ENCODE measurements at places on chromosomes 5 and 9. TPM values are rescaled to one million over a fixed set of nuclear protein-coding genes. Genes with fewer than 3 reads are reported as not detected.
A peak's percentile ranks its signal among the peaks of the same experiment; 100 is the strongest.

PLCXD3 gene
- not detected for total RNA-seq

DNA sequence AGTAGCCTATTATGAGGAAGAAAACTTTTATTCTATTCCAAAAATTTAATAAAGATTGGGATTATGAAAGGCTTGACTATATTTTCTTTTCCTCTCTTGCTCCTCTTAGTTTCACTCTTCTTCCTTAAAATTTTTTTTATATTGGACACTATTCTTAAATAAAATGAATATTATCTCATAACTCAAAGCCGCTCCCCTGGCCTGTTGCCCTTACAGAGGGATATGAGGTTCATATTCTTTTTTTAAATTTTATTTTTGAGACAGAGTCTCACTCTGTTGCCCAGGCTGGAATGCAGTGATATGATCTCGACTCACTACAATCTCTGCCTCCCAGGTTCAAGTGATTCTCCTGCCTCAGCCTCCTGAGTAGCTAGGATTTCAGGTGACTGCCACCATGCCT is 106.8 kb upstream of the MPDZ start:
- no peak for DNase-seq

GGTA1 gene
- not detected for total RNA-seq

DNA sequence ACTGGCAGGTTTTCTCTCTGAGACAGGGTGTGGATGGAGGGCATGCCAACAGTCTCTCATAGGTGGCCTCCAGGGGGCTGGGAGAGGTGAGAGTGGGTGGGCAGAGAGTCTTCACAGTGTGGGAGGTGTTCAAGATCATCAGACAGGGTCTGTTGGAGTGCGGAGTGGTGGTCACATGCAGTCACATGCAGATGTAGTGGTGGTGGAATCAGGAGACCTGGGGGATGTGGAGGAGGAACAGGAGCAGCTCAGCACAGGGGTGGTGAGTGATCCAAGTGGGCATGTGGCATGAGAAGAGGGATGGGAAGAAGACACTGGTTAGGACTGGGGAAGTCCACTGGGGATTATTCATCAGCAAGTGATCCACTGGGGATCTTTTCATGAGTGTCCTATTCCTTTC is 5.8 kb downstream of the GM2A start:
- DNase-seq, result no peak

SEMA6A gene
- total RNA-seq, result not detected

- no peak for DNase-seq
Observed at GRCh38 chr5:82766206-82766605, 311.0 kb downstream of the TMEM167A start.

DNA sequence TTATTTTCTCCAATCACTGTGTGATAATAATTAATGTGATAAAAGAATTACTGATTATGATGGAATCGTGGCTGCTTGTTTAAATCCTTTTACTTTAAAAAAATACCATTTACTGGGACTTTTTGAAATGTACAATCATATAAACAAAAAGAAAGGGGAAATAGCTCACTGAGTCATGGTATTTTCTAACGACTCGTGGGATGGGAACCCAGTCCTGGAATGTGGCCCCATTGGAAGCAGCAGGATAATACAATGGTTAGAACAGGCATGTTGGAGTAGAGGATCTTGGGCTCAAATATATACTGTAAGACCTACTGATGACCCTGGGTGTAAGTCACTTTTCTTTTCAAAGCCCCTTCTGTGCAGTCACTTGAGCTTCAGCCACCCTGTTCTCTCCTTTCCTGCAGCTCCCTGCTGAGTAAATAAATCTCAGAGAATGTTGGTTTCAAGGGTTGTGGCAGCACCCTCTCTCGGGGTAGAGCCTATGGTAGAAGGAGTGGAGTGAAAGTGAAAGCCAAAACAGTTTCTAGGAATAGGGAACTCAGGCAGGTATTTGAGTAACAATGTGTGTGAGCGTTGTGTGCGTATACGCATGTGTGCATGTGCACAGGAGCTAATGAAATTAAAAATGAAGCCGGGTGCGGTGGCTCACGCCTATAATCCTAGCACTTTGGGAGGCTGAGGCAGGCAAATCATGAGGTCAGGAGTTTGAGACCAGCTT is 40.8 kb upstream of the LARP1 start:
- peak; percentile 43 for DNase-seq

ALDH7A1 gene
- 2.7 TPM for total RNA-seq

DNA sequence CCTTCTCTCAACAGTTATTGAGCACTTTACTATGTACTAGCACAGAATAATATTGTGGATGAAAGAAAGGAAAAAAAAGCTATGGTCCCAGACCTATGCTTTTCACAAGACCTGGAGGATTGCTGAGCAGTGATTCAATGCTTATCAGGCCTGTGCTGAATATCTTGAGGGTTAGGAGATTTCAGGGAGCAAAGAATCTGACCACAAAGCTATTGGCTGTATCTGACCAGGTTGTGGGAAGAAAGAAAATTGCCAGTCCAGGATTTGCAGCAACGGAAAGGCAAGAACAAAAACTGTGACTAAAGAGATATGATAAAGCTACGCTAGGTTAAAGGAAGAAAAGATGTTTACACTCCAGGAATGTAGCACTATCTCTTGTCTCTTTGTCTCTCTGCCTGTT is 14.9 kb upstream of the MACIR start:
- DNase-seq, result no peak

GRCh38 chr5:138536665-138537315 is 6.2 kb downstream of the ETF1 start:
- DNase-seq, result peak; percentile 19

GRCh38 chr9:72150127-72150526 is 887 bp downstream of the GDA start:
- DNase-seq, result no peak

TNPO1 gene
- total RNA-seq, result 95.3 TPM

DNA sequence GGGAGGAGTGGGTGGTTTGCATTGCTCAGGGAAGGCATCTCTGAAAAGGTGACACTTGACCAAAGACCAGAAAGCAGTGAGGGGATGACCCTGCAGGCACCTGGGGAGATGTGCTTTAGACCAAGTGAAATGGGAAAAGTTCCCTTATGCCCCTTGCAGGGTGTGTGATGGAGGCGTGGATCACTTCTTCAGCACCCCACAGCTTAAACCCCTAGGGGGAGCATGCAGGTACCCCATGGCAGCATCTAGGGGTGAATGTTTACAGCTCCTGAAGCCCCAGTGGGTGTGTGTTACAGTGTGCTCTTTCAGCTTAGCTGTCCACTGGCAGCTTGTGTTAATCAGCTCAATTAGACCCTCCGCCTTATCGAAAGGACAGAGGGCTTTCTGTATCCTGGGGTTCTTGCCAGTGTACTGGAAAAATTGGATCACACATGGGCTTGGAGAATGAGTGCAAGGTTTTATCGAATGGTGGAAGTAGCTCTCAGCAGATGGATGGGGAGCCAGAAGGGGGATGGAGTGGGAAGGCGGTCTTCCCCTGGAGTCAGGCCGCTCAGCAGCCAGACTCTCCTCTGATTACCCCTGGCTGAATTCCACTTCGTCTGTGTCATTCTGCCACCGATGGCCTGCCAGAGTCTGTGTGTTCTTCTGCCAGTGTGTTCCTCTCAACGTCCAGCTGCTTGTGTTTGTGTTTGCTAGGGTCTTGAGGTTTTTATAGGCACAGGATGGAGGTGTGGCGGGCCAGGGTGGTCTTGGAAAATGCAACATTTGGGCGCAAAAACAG is 6.3 kb downstream of the BHMT2 start:
- DNase-seq, result no peak

DNA sequence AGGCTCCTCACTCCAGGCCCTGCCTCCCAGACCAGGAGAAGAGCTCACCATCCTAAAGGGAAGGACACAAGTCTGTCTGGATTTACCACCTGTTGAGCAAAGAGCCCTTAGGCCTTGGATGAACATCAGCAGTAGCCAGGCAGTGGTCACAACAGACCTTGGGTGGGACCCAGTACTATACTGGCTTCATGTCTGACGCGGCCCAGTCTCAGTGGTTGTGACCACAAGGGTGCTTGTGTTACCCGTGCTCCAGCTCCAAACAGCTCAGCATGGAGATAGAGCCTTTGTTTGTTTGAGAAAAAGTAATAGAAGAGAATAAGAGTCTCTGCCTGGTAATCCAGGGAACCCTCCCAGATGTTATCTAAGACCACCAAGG is 617.4 kb downstream of the BRINP1 start:
- no peak for DNase-seq

DNA sequence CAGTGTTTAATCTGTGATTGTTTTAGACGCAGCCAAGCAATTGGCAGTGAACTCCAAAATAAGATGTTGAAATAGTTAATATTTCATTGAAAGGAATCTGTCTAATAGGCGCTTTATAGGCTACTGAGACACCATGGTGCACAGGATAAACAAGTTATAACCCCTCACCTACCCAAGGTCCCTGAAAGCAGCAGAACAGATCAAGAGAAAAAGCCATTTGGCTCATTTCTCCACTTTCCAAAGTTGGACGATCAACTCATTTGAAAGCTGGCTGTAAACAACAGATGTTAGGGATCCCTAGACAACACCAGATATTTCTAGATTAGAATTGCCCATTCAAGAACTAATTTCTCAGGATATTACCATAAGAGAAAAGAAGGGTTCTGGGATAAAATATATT is 4.9 kb downstream of the PUM3 start:
- no peak for DNase-seq

DNA sequence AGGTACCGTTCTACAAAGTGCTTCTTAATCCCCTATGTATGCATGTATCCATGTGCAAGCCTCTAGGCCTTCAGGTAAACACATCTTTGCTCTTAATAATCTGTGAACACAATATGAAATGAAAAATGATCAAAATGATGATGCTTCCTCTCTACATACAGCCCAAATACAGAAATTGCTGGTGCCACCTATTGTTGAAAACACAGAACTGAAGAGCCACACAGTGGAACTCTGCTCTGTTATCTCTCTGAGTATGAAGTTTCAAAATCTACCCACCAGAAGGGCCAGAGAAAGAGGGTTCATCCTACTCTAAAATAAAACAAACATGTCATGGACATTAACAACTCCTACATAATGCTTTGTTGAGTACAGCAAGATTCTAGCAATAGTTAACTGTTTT is 71.3 kb downstream of the GLIS3 start:
- DNase-seq, result no peak

GRCh38 chr5:158970569-158971014 is 129.1 kb downstream of the EBF1 start:
- no peak for DNase-seq

UBQLN1 gene
- 110 TPM for total RNA-seq
